ENCODE measurements at places on chromosomes 12 and 14.

DNA sequence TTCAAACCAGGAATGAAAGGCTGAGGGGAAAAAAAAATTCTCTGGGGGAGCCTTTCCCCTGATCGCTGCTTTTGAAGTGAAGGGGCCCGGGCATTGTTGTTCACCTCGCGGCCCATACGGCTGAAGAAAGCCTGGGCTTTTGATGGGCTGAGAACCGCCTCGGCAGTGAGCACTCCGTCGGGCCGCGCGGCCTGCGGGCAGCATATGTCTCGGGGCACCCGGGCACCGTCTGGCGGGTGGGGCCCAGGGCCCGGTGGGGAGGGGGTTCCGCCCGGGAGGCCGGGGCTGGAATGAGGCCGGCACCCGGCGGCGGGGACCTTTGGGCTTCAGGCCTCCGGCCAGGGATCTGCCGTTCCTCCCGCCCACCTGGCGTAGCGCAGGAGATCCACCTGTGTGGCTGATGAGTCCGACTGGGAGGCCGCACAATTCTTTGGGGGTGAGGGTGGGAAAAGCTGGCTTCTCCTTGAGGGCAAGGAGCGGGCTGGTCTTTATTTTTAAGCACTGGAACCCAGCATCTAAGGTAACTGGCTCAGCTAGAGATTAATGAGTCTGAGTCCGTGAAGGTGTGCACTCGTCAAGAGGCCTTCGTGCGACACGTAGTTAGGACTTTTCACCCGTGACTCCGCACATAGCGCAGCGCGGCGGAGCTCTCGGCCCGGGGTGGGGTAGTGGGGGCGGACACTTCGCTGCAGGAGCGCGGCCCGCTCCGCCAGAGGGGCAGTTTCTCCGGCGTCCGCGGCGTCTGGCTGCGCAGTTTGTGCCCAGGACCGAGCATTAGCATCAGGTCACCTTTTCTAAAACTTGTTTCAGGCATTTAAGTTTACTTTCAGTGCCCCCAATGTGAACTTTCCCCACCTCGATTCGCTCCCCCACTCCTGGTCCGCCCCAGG lies 10.6 kb downstream of the FOXA1 start:
- peak; percentile 70 for DNase-seq

DNA sequence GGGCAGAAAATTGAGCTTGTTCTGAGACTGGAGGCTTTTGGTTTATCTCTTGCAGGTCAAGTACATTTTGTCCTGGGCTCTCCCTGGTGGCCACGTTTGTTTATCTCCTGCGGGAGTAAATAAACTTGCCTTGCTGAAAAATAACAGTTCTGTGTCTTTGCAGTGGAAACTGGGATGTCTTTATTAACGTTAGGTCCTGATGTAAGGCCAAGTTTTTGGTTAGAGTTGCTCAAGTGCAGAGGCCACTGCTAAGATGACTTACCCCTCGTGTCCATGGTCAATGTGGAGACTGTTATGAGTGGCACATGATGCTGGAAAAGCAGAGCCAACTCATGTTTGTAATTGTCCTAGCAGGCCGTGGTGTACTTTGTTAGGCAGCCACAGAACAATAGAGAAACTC lies 3.8 kb downstream of the PTPN11 start:
- no peak for DNase-seq

DNA sequence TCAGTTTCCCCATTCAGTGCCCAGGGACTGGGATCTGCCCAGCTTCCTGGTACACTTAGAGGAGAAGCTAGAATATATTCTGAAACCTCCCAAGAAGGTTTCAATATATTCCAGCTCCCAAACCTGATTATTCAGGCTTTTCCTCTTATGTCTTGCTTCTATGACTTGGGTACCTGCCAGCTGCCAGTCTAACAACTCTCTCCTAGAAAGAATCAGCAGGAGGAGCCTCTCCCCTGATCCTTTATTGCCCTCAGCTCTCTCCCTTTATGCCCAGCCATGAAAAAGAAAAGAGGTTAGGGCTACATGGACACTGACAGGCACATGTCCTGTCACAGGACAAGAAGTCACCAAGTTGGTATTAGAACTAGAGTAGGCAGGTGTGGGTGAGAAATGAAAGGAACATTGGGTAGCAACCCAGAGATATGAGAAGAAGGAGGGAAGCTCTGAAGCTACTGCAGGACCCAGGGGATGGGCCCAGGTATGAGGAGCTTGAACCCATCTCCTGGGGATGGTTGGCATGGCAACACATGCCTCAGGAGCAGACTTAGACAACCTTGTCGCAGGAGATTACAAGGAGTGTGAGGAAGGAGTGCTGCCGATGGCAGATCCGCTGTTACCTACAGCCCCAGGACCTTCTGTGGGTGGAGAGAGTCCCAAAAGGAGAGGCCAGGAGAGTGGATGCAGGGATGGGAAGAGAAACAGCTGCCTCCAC lies 2.0 kb upstream of the CACNB3 start:
- peak; percentile 47 for DNase-seq

GRCh38 chr14:79333198-79333546 lies 878.1 kb downstream of the DIO2 start:
- DNase-seq = no peak

DNA sequence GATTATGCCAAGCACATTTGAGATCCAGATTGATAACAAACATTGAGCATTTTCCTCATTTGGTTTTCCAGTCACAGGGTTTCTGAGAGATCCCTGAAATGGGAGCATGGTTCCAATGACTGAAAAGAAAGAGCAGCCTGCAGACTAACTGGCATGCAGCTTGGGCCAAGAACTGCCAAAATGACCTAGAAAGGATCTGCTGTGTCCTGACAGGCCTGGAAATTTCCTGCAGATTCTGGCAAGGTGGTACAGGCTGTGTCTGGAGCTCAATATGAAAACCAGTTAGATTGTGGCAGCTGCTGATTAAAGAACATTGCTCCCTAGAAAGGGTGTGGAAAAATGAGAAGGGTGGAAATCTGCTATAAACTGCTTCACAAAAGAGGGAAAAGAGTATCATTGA lies 417.3 kb downstream of the IPO8 start:
- no peak for DNase-seq

- DNase-seq = no peak
Measured at GRCh38 chr14:57845802-57846531, 19.9 kb downstream of the SLC35F4 start.

DNA sequence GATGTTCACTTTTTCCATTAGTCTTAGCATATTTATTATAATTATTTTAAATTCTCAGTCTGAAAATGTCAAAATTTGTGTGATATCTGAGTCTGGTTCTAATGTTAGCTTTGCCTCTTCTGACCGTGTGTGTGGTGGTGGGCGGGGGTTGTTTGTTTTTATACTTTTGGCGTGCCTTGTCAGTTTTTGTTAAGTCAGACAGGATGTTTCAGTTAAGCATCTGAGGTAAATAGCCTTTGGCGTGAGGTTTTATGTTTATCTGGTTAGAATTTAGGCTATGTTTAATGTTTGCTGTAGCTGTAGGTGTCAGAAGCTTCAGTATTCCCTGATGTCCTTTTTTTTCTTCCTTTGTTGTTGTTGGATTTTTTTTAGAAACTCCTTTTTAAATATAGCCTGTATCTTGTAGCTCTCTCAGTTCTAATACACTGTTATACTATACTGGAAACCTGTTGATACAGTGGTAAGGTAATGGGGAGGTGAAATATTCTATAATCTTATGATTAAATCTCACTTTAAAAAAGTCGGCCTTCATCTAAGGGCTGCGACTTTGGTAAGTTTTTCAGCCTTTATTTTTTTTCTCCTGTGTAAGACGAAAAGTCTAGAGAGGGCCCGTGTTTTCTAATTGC lies 111.6 kb downstream of the SCAF11 start:
- DNase-seq = peak; percentile 84

GRCh38 chr12:64194333-64195149 lies 27.6 kb downstream of the KICS2 start:
- DNase-seq = no peak

DNA sequence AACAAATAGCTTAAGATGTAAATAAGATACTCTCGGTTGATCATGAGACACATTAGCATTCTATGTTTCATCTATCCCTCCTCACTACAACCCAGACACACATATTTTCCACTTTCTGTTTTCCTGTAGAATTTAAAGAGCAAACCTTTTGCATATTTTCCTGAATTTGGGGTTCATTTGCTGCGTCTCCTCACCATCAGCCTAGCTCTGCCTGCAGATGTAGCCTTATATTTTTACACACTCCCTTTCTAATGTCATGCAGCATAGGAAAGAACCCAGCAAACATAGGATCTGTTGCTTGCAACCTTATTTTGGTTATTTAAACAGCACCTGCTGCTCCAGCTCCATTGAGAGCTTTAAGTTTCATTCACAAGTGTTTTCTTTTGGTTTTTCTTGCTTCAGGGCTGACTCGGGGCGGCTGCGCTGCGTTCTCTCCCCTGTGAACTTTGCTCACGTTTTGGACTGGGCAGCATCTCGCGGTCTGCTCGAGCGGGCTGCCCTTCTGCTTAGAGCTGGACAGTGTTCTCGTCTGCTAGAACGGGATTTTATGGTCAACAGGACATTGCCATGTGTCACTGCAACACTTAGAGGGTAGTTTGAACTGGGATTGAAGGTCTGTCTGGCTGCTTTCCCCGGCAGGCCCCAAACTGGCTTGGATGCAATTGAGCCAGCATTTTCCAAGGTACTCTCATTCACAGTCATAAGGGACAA lies 57.8 kb upstream of the VRK1 start:
- DNase-seq = no peak

GRCh38 chr12:34124608-34125007 lies 102.3 kb downstream of the ALG10 start:
- DNase-seq = no peak

- DNase-seq = no peak
Measured at GRCh38 chr14:103916636-103917262, 11.5 kb upstream of the TDRD9 start.

- DNase-seq = no peak
Measured at GRCh38 chr12:56596815-56597214, 33.3 kb downstream of the BAZ2A start.

DNA sequence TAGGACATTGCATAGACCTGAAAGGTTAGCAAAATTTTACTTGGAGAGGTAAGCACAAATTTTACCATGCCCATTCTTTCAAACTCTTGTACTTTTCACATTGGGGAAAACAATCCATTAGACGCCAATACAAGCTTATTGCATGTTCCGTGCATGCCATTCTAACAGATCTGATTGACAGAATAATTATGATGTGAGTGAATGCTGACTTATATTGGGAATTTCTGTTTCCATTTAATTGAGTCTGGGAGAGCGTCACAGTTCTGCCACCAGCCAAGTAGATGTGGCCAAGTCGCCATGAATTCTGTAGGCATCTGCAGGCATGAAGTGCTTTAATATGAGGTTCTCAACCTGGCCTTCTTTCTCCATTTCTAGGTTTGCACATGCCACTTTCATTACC lies 1097.4 kb downstream of the VRK1 start:
- DNase-seq = no peak

GRCh38 chr12:19576506-19577280 lies 137.4 kb downstream of the AEBP2 start:
- peak; percentile 5 for DNase-seq

GRCh38 chr12:45987340-45987727 lies 3.0 kb downstream of the SCAF11 start:
- no peak for DNase-seq

DNA sequence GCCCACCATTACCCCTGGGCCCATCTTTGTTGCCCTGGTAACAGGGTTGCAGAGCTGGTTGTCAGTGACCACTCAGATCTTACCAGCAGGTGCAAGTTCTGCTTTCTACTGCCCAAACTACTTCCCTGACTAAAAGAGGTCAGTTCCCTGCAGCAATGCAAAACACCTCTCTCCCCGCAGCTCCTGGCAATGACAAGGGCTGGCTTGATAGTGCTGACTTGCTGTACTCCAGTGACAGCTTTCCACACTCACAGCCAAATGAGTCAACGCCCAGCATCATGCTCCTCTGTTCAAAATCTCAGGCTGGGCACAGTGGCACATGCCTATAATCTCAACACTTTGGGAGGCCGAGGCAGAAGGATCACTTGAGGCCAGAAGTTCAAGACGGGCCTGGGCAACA lies 90.6 kb downstream of the CIT start:
- no peak for DNase-seq

DNA sequence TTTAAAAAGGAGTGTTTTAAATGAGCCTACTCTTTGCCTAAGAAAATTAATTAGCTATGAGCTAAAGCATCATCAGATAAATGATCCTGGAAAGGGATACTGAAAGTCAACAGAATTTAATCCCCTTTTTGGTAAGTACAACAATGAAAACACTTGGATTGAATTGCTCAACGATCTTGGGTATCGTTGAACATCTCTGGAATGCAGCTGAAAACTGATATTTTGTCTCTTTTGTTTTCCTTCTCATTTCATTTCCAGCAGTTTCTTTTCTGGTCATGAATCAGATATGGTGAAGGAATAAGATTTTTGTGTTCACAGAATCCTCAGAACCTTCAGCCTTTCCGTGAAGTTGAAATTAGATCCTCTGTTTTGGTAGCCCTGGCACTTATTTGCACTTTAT lies 771.2 kb downstream of the FSCB start:
- no peak for DNase-seq

GRCh38 chr14:55411426-55412389 lies at the start of gene ATG14:
Gene ATG14, minus strand, starts transcription at chr14:55411830. Its CDS starts 8 bp downstream, at chr14:55411822.
- peak; percentile 93 for DNase-seq

DNA sequence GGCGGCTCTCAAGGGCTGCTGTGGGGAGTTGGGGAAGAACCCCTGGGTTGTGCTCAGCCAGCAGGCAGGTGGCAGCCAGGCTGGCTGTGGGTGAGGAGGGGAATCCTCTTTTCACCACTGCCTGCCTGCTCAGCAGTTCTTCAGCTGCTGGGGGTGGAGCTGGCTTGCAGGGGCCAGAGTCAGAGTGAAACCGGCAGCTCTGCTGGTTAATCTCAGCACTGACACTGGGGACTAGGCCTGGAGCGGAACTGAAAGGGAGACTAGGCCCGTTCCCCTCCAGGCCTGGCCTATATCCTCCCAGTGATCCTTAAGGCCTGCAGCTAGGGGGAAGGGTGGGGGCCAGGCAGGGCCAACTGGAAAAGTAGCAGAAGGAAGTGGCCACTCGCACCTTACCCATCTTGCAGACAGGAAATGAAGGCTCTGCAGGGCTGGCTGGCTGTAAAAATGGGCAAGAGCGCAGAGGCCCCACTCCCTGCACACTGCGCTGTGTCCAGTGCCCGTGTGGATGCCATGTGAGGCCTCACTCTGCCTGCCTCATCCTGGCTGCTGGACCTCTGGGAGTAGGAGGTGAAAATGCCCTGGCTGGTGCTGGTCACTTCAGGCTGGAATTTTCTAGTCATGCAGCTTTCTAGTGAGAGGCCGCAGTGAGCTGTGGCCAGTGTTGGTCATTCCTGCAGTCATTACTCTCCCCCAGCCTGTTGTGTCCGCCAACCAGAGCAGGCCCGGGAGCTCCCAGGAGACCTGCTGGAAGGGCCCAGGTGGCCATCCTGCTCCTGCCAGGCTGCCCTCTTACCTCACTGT lies 39.4 kb downstream of the SH2B3 start:
- DNase-seq = no peak

DNA sequence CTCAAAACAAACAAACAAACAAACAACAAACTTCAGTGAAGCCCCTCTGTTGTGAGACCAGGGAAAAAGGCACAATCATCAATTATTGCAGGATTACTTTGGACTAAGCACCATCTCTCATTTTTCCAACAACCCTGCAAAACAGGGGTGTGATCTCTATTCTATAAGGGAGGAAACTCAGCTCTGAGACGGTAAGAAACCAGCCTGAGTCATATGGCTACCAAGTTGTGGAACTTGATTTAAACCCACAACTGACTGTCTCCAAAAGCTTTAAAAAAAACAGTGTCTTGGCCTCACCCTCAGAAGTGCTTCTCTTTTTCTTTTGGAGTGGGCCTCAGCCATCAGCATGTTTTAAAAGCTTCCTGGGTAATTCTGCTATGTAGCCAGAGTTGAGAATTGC lies 49.8 kb downstream of the RIN3 start:
- no peak for DNase-seq

GRCh38 chr14:70658899-70659298 lies 17.2 kb downstream of the TTC9 start:
- DNase-seq = no peak

GRCh38 chr14:100585448-100586152 lies 1.6 kb downstream of the BEGAIN start:
- DNase-seq = peak; percentile 67
